Stimulated activated CD8-positive, alpha-beta memory T cell treated with anti-CD3 and anti-CD28 coated beads, Interleukin-4, amount 100 ng/mL, for 1 hour (primary cell): ENCODE measurements at places on chromosomes 12 and 14.

DNA sequence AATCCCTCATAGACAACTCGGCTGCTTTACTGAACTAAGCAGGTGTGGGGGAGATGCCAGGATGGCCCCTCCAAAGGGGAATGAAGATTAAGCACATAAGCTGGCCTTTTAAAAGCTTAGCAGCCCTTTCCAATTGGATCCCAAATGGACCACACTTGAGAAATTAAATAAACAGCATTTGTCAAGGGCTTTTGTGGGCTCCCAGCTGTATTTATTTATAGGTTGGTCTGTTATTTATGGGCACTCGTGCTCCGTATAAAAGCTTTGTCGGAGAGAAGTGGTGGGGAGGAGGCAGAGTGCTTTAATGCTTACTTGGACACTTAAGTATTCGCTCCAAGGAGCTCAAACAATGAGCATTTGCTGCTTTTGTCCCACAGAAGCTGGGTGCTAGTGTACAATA is 580.2 kb downstream of the MED13L start:
- no peak for DNase-seq

GRCh38 chr12:127496255-127496654 is 770.7 kb upstream of the TMEM132C start:
- no peak for DNase-seq

GRCh38 chr14:82046512-82047226 is 513.0 kb upstream of the SEL1L start:
- no peak for DNase-seq

DNA sequence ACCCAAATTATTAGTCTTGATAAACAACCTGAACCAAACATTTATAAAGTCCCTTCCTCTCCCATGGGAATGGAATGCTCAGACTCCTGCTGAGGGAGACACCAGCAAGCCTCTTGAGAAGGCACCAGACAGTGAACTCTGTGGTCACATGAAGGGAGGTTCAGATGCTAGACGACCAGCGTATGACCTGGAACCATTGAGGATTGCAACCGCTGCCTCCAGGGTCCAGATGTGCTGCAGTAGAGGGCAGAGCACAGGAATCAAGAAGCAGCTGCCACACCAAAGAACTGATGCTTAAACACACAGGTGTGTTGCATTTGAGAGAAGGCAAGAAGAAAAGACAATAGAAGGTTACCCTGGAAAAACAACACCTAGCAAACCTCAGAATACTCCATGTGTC is 592.4 kb downstream of the AACS start:
- DNase-seq: no peak

GRCh38 chr14:29075761-29076160 is 309.2 kb downstream of the FOXG1 start:
- no peak for DNase-seq

- DNase-seq: no peak
Measured at GRCh38 chr14:64465831-64466554, 694 bp downstream of the AKAP5 start.

GRCh38 chr14:70666361-70666686 is 24.6 kb downstream of the TTC9 start:
- DNase-seq: no peak

GRCh38 chr14:63231766-63232165 is 27.5 kb downstream of the RHOJ start:
- DNase-seq: no peak

GRCh38 chr12:10736463-10736862 is 13.3 kb upstream of the YBX3 start:
- DNase-seq: no peak

- DNase-seq: no peak
Measured at GRCh38 chr14:93543766-93544165, 113.0 kb downstream of the UNC79 start.

- DNase-seq: no peak
Measured at GRCh38 chr12:19206493-19207077, 77.1 kb downstream of the PLEKHA5 start.

DNA sequence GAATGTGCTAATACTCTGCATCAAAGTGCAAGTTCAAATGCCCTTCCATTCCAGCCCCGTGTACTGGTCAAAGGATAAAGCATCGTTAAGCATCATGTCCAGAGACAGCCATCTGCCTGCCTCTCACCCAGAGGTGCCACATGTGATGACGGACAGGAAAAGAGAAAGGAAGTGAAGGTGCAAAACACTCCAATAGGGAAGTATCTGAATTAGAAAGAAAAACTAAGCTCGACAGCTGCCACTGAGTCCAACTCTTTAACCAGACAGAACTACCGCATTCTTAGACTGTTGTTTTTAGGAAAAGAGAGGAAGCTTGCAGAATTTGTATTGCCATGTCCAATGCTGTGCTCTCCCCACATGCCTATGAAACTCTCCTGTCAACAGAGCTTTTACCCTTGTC is 465.0 kb upstream of the SOX5 start:
- no peak for DNase-seq

GRCh38 chr14:55028066-55028465 is 1.0 kb downstream of the SOCS4 start:
- no peak for DNase-seq

- DNase-seq: no peak
Measured at GRCh38 chr12:118537481-118537917, 161.1 kb downstream of the SUDS3 start.

DNA sequence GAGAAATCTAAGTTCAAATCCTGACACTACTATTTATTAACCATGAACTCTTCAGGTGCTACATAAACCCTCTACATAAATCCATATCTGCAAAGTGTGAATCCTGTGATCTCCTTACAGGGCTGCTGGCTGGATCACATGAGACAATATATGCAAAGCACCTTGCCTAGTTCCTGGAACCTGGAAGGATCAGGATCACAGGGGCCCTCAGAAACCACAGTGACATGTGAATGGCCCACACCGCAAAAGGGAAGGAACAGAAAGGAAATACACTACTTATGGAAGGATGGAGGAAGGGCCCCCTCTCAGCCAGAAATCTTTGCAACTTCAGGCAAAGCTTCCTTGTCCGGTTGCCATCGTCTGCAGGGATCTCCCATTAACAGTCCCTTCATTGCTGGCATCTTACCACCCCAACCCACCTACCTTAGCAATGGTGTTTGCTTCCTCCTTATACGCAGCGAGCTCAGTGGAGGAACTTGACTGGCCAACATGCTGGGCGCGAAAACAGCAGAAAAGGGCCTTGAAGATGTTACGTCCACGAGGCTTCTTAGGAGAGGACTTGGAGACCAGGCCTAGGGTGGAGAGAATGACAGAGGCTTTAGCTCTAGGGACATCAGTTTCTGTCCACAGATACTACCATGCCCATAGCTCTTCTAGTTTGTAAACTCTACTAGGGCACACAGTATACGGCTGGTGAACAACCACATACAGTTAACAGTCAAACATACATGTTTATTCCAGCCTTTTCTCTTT is 10.7 kb upstream of the AVIL start:
- DNase-seq: no peak

GRCh38 chr12:94640134-94640928 is 10.0 kb downstream of the TMCC3 start:
- DNase-seq: no peak

GRCh38 chr12:42502682-42503081 is 86.9 kb downstream of the PRICKLE1 start:
- no peak for DNase-seq

DNA sequence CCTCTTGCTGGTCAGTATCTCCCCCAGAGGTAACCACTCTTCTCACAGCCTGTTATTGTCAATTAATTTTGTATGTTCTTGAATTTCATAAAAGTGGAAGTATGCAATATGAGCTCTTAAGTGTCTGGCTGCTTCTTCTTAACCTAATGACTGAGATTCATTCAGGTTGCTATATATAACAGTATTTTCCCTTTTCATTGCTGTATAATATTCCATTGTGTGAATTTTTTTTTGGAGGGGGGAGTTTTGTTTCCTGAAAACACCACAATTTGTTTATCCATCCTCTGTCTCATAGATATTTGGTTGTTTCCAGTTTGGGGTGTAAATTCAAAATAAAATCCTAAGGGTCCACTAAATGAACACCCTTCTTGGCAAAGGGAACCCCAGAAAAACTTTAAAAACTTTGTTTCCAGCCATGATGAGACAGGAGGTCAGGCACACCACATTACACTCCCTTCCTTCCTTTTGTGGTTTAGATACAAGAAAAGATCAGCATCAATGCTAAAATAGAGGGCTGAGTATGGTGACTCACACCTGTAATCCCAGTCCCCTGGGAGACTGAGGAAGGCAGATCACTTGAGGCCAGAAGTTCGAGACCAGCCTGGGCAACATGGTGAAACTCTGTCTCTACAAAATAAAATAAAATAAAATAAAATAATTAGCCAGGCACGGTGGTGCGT is 4.1 kb upstream of the DAO start:
- no peak for DNase-seq

DNA sequence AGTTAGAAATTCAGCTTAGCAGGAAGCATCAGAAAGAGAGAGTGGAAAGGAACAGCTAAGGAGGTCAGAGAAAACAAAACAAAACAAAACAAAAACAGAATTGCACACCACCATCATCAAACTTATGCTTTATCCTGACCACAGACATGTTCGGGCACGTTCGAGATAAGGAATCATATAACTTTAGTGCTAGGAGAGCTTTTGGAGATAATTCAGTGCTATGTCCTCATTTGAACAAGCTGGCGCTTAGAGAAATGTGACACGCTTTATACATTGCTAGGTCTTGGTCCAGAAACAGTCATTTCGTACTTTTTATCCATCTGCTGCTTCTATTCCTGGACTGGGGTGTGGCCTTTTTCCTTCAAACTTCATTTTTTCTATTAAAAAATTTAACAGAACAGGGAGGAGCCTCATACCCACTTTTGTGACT is 213.1 kb downstream of the PTPRO start:
- no peak for DNase-seq

DNA sequence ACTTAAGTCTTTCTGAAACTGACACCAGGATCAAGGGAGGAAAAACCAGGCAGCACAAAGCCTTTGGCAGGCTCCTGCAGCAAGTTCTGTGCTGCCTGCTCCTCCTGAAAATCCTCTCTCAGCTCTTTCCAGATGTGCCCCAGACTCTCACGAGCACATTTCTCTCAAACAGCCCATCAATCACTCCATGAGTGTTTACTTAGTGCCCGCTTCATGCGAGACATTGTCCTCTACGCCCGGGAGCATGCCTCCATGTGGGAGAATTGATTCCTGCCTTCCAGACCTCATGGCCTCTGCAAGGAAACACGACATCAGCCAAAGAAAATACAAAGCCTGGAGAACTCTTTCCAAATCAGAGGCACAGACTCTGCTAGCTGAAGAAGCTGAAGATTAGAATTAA is 46.5 kb upstream of the TSPAN11 start:
- no peak for DNase-seq

- no peak for DNase-seq
Measured at GRCh38 chr14:72557671-72558070, 336.2 kb downstream of the DPF3 start.

DNA sequence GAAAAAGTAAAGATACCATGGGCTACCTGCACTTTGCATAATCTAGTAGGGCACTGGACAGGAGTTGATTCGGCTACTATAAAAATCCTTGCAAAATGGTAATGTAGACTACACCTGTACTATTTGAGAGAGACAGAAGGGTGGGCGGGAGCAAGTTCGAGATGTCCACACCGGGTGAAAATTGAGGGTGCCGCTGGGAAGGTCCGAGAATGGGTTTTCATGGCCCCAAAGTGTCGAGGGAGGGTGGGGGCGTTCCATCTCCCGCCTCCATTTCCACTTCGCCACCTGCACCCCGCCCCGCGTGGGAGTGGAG is 648 bp downstream of the SNX6 start:
- no peak for DNase-seq

DNA sequence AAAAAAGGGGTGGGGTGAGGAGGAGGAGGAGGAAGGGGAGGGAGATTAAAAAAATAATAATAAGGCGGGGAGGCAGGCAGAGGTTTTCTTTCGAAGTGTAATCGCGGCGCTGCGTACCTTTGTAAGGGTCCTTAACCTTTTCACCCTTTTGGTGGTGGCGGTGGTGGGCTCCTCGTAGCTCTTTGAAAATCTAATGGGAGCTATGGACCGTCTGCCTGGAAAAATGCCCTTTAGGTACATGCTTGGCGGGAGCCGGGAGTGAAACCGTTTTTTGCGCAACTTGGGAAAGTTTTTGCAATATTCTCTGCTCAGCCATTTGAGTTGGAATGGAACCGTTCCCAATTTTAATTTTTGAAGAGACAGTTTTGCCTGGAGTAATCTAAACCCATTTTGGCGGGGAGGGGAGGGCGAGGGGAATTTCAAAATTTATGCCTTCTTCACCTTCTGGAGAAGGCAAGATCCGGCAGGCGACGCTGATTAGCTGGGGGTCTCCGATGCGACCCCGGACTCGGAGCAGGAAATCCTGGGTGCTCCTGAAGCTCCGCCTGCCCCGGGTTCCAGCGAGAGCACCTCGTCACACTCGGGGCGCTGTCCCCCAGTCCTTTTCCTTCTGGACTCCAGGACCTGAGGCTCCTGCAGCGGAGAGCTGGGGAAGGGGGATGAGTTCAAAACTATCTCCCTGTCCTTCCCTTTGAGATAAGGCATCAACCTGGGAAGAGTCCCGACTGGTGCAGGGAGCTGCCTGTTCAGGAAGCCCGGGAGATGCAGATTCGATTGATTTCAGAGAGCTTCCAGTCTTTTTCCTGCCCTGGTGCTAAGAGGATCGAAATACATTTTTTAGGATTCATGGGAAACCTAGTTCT is 74.6 kb upstream of the TBX5 start:
- no peak for DNase-seq

GRCh38 chr12:44979918-44980317 is 71.0 kb downstream of the DBX2 start:
- no peak for DNase-seq

GRCh38 chr12:110349514-110350151 is 53.9 kb downstream of the ANAPC7 start:
- DNase-seq: no peak

- no peak for DNase-seq
Measured at GRCh38 chr14:22147716-22148115, 441.3 kb downstream of the DAD1 start.

DNA sequence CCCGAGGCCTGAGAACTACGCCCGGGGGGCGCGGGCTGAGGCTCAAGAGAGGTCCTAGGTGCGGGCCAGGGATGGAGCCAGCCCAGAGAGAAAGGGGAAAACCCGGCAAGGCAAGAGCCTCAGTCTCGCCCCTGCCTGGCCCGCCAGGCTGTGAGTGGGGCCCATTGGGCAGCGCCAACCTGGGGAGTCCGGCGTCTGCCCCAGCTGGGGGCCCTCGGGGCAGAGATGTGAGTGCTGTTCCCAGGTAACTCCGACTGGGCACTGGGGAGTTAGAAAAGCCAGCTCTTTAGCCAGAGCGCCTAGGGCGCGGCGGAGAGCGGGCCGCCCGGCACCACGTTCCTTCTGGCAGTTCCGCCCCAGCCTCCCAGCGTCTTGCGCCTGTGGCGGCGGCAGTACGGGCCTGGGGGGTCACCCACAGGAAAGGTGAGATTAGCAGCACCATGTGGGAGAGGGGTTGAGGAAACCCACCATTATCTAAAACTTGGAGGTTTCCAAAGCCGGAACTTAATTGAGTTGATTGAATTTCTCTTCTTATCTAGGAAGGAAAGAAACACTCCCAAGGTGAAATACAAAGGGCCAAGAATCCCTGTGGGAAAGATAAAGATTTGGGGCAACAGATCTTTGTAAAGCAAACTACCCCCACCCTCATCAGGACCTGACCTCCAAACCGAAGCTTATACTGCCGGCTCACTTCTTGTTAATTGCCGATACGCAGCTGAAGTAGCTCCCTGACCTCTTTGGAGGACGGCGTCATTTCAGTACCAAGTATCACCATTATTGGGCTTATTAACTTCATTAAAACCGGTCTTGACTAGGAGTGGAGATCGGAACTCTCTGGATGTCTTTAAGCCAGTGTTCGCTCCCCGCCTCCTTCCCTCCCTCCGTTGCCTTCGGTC is 11.6 kb downstream of the OTX2 start:
- no peak for DNase-seq

- DNase-seq: no peak
Measured at GRCh38 chr12:11830307-11830801, 180.9 kb downstream of the ETV6 start.

- DNase-seq: no peak
Measured at GRCh38 chr14:21534576-21534975, 8.4 kb upstream of the SALL2 start.
